ENCODE measurements at places on chromosomes 6 and 20.

GRCh38 chr6:53947780-53948179, 153.0 kb downstream of the LRRC1 start:
- DNase-seq, result no peak

- DNase-seq, result no peak
Measured at GRCh38 chr6:157075549-157076450, 247.5 kb downstream of the TMEM242 start.

GRCh38 chr6:112321941-112322424, 25.1 kb upstream of the RFPL4B start:
- no peak for DNase-seq

- peak; percentile 6 for DNase-seq
Measured at GRCh38 chr6:90940812-90941481, 354.1 kb upstream of the MAP3K7 start.

- DNase-seq, result no peak
Measured at GRCh38 chr6:132934496-132934895, 120.1 kb downstream of the RPS12 start.

DNA sequence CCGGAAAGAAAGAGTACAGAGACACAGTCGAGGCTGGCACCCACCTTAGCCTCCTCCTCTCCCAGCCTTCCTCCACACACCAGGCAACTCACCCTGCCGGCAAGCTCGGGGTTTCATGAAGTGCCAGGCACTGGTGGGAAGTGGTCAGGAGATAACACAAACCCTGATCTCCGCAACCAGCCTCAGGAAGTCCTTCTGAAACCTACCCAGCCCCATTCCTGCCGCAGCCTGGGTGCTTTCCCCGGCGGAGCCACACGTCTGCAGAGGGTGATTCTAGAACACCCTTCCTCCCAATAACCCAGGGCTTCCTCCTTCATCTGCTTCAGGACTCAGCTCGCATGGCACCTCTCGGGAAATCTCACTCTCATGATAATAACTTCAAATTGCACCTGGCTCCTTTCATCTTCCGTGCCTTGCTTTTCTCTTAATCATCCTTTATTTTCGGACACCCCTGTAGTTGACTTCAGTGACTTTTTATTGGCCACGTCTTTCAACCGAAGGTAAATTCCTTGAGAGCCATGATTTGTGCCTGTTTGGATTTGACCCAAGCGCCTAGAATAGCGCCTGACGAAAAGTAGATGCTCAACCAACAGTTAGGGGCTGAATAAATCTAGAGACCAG, 8.7 kb upstream of the HLA-E start:
- DNase-seq, result no peak

GRCh38 chr20:34527016-34527415, 10.8 kb downstream of the DYNLRB1 start:
- no peak for DNase-seq

- no peak for DNase-seq
Measured at GRCh38 chr6:154526996-154527395, 16.5 kb upstream of the CNKSR3 start.

- DNase-seq, result no peak
Measured at GRCh38 chr20:42741906-42742305, 447.8 kb downstream of the PTPRT start.

DNA sequence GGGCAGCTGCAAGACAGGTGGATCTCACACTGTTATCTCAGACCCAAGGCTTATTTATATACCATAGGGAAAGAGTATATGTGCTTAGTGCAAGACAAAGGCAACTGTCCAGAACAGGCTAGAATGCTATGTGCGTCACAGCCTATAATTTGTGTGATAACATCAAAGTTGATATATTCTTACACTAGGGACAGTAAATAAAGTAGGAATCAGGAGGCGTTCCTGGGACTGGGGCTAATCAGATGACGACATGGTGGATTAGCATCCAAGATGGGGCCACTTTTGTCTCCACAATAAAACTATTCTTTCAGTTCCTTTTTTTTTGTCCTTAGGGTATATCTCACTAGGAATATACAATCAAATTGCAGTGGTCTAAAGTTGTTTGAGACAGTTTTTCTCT, 54.9 kb upstream of the IER3 start:
- DNase-seq, result no peak

DNA sequence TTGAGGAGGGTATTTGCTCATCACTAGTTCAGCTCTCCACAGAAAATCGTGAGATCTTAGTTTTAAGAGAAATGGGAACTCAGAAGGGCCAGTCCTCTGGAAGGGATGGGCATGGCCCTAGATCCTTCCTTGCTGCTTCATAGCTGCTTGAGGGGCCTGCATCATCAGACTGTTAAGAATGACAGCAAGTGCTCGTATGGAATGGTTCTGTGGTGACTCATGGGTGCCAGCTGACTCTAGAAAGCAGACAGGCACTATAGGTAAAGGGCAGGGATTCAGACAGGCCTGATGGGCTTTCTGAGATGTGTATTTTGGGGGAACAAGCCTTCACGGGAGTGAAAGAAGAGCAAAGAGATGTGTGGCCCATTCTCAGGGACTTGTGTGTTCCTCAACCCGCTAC, 90.8 kb downstream of the MYLK4 start:
- no peak for DNase-seq

DNA sequence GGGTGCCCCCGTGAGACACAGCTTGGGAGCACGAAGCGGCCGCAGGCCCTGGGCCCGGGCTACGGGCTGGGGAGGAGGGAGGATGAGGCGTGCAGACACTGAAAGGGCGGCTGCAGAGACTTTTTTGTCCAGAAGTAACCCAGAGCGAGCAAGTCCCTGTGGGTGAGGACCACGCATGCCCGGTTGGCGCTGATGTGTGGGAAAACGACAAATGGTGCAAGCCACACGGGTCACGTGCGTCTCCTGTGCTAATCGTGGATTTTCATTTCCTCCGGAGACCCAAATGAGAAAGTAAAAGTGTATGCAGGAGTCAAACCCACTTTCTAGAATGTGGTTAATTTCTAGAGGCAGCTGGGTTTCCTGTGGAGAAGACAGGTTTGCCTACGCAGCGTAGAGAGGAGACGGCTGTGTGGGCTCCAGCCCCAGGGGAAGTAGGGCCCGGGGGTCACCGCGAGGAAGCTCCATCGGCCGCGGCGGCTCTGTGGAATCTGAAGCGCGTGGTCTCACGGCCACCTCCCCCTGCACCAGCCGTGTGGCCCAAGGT, 19.0 kb downstream of the DLL1 start:
- no peak for DNase-seq

DNA sequence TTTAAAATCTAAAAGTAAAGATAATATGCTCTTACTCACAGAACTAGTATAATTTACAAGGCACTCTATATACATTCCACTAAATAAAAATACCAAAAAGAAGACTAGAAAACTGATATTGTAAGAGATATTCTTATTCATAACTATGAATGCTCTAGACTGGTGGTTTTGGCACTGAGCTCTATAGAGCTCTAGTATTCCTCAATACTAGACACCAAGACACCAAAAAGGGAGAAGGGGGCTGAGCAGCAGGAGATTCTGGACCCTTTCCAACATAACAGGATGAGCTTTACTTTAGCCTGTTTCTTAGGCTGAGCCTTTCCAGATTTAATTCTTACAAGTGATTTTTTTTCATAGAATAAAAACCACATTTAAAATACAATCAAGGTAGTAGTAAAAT, 173.6 kb downstream of the COL21A1 start:
- no peak for DNase-seq

- DNase-seq, result no peak
Measured at GRCh38 chr6:132382630-132383175, 18.6 kb downstream of the MOXD1 start.

DNA sequence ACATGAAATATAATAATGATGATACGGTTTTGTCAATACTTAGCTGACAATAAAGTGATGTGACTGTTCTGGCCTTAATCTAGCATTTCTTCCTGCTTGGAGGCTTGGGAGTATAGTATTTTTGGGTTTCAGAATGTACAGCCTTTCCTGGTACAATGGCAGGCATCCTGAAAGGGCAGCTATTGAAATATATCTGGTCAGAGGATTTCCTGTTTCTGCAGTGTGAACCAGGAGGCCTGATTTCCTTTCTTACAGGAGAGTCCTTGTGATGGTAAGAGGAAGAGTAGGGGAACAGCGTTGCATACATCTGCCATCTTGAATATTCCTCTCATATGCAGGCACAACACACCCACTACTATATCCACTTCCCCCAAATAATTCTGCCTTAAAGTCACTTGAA, 93.7 kb downstream of the MYO6 start:
- DNase-seq, result no peak

GRCh38 chr20:22775256-22775655, 190.9 kb upstream of the FOXA2 start:
- DNase-seq, result no peak

DNA sequence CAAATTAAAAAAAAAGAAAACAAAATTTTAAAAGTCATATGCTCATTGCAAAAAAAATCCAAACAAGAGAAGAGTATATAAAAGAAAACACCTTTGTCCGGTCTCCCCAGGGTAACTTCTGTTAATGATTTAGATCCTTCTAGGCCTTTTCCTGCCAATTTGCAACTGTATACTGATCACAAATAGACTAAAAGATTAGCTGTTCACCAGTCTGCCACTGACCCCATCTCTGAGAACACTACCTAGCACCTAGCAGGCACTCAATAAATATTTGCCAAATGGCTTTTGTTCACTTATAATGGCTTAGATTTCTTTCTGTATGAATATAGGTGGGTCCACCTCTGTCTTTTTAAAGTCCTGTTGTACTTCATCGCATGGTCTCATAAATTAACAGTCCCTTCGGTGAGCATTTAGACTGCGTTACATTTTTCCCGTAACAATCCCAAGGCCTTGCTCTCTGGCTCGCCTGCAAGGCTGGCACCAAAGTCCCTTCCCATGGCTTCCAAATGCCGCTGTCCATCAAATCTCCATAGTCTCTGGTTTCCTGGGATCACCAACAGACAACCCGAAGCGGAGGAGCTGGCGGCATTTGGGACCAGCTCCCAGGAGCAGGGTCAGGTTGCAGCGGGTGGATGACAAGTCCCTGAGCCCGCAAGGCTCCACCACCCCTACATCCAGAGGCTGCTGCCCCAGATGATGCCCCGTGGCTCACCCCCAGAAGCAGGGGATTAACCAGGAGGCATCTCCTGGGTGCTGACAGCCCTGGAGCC, 11.8 kb downstream of the JPH2 start:
- DNase-seq, result no peak

- DNase-seq, result peak; percentile 22
Measured at GRCh38 chr6:168368066-168368820, 48.7 kb upstream of the DACT2 start.

GRCh38 chr20:24870881-24871280, 78.2 kb upstream of the CST7 start:
- DNase-seq, result no peak

- DNase-seq, result peak; percentile 30
Measured at GRCh38 chr20:51487565-51488268, 54.8 kb downstream of the NFATC2 start.

- no peak for DNase-seq
Measured at GRCh38 chr6:166636934-166637333, 9.9 kb upstream of the RPS6KA2 start.

- DNase-seq, result no peak
Measured at GRCh38 chr20:56781108-56781739, 152.1 kb downstream of the TFAP2C start.

GRCh38 chr20:326645-327185, 1.4 kb downstream of the SOX12 start:
- no peak for DNase-seq

- DNase-seq, result no peak
Measured at GRCh38 chr6:157282284-157282683, 41.0 kb downstream of the TMEM242 start.

DNA sequence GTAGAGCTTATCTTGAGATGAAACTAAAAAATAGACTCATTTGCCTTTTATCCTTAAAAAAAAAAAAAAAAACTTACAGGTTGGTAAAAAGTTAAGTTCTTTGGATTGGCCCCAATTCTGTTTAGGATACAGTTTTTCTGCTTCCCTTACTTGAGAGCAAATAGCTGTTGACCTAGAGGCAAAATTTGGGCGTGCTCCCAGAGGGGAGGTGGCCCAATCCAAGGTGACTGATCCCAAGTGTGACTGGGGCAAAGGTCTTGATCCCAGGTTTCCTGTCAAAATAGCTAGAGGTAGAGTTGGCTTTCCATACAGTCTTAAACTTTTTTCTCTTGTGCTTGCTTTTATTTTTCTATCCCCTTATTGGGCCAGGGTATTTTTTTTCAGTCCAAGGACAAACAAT, 363.8 kb upstream of the AGPAT4 start:
- no peak for DNase-seq

- no peak for DNase-seq
Measured at GRCh38 chr6:18454446-18454845, 67.3 kb downstream of the RNF144B start.

- DNase-seq, result no peak
Measured at GRCh38 chr6:106098383-106099234, 12.5 kb downstream of the PRDM1 start.

DNA sequence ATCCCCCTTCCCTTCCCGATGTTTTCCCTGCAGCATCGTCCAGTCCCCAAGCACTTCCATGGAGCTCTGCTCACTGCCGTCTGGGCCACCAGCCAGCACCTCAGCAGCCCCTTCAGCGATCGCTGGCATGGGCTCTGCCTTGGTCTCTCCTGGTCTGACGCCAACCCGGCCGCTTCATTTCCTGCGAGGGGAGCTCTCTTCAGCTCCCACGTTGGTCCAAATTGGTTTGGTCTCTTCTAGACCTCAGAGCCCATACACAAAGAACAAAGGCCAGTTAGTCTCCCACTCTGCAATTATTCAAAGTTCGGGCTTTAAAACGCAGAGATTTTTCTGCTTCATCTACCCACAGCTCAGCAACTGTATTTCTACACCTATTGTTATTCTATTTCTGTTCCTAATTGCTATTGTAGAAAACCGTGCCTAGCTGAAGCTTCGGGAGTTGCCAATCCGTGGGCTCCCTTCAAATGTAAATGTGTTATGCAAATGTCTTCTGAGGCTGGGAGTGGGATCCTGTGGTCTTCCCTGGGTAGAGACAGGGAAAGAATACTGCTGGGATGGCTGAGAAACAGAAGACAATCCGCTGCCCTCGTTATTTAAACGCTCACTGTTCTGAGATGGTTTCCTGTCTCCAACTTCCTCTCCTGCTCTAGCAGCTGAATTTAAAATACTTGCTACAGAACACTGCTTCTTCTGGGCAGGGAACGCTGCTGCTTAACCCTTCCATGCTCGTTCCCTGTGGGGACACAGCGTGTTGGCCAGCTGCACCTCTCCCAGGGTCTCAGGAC, 154.2 kb upstream of the QKI start:
- DNase-seq, result peak; percentile 3

DNA sequence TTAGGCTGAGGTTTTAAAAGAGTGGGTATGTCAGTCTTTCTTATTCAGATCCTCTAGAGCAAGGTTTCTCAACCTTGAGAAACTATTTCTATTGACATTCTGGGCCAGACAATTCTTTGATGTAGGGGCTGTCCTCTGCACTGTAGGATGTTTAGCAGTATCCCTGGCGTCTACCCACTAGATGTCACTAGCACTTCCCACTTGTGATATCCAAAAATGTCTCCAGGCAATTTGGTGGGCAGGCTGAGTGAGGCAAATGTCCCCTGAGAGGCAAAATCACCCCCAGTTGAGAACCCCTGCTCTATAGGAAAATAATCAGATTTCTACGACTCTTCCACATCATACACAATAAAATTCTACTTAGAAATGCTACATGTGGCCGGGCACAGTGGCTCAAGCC, 7.7 kb upstream of the ZKSCAN8 start:
- DNase-seq, result no peak

GRCh38 chr6:7566617-7567173, 23.3 kb upstream of the SNRNP48 start:
- no peak for DNase-seq
